ENCODE measurements at places on chromosomes 16 and 17. TPM values are rescaled to one million over a fixed set of nuclear protein-coding genes. Genes with fewer than 3 reads are reported as not detected.

Gene SULT1A1
- total RNA-seq: 5.2 TPM

Gene C16orf46
- total RNA-seq: not detected

Gene CIBAR2
- not detected for total RNA-seq

Gene RTN4RL1
- total RNA-seq: 0.29 TPM

Gene SPN
- not detected for total RNA-seq

Gene NETO2
- 8.6 TPM for total RNA-seq

Gene ITGA2B
- not detected for total RNA-seq

Gene AOC3
- not detected for total RNA-seq

Gene COPRS
- 100.0 TPM for total RNA-seq

Gene LITAFD
- total RNA-seq: not detected

Gene CDH11
- total RNA-seq: 155 TPM

Gene PDE6G
- 3.2 TPM for total RNA-seq

Gene NPIPA5
- total RNA-seq: 5.8 TPM

Gene CLEC3A
- total RNA-seq: not detected

Gene RAB26
- 1.4 TPM for total RNA-seq

Gene KRT16
- not detected for total RNA-seq

Gene C16orf54
- total RNA-seq: not detected

Gene NR1D1
- 4.9 TPM for total RNA-seq

Gene RDM1
- 0.58 TPM for total RNA-seq

Gene IQCK
- 17.9 TPM for total RNA-seq

Gene KRTAP3-1
- total RNA-seq: not detected

Gene LPO
- not detected for total RNA-seq

Gene FBXL16
- 0.53 TPM for total RNA-seq

Gene NPIPA2
- total RNA-seq: not detected

Gene FOXL1
- 11.7 TPM for total RNA-seq

Gene SENP3
- total RNA-seq: 76.1 TPM

Gene BAHCC1
- 6.3 TPM for total RNA-seq

Gene CACNA1H
- 8.7 TPM for total RNA-seq

Gene SMIM36
- total RNA-seq: not detected

Gene ENPP7
- not detected for total RNA-seq

Gene SULT1A2
- total RNA-seq: 0.58 TPM

Gene C16orf86
- total RNA-seq: 12.4 TPM

Gene MYO15A
- total RNA-seq: 1.4 TPM

Gene DLX4
- total RNA-seq: not detected

Gene SMIM5
- 0.18 TPM for total RNA-seq

Gene DRC3
- under 0.01 TPM for total RNA-seq

Gene GNG13
- total RNA-seq: not detected

Gene ABI3
- not detected for total RNA-seq

Gene CALB2
- not detected for total RNA-seq

Gene ADAM11
- total RNA-seq: 0.53 TPM

Gene NLGN2
- total RNA-seq: 18.3 TPM

Gene CYGB
- 18.7 TPM for total RNA-seq

Gene PRSS33
- not detected for total RNA-seq

Gene HBA1
- not detected for total RNA-seq

Gene CD300E
- total RNA-seq: not detected

Gene OR3A3
- not detected for total RNA-seq

Gene NPIPA8
- total RNA-seq: not detected

Gene C17orf67
- total RNA-seq: 0.35 TPM

Gene ARHGDIG
- not detected for total RNA-seq

Gene CA4
- total RNA-seq: not detected

Gene REXO5
- 4.6 TPM for total RNA-seq

Gene TRAPPC2L
- 56.4 TPM for total RNA-seq

Gene CHST5
- total RNA-seq: not detected

Gene MYOCD
- under 0.01 TPM for total RNA-seq

Gene CLEC18B
- not detected for total RNA-seq

All from myometrial cell (primary cell).